ENCODE measurements at places on chromosomes 3 and 15.

- no peak overlapping the region for H3K27ac ChIP-seq
- H3K27me3 ChIP-seq = peaks cover 13% of the 10 kb centered on the region
- no peaks in the 10 kb centered on the region for H3K36me3 ChIP-seq
- no peaks in the 10 kb centered on the region for H3K4me1 ChIP-seq
Measured at GRCh38 chr3:14518432-14518802, 21.7 kb downstream of the GRIP2 start.

DNA sequence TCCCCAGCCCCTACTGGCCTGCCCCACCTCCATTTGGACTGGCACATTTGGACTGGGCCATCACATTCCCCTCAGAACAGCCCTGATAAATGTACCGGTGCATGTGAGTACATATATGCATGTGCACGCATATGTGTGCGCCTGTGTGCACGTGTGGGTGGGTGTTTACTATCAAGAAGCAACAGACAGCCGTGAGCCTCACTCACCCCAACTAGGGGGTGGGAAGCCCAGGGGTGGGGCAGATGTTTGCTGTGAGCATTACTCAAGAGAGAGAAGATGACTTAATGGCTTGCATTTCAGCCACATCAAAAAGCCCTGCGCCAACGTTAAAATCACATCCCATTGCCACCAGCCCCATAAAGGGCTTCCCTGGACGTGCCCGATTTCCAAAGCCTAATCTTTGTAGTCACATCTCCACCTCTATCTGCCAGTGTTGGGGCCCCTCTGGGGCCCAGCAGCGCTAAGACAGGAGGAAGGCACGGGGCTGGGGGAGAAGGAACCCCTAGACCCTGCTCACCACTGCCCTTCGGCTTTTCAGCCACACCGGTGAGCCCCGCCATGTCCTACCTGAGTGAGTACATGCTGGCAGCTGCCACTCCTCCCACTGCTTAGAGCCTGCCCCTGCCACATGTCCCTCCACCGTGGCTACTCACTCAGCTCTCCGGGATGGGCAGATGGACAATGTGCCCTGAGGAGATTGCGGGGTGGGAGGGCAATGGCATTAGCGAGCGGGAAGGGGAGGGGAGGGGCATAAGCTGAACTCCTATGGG, 10.9 kb downstream of the ITIH3 start:
- H3K36me3 ChIP-seq = no peaks in the 10 kb centered on the region
- H3K27ac ChIP-seq = no peak overlapping the region
- H3K27me3 ChIP-seq = peaks cover 12% of the 10 kb centered on the region
- peaks cover 4% of the 10 kb centered on the region for H3K4me1 ChIP-seq
- DNase-seq = no peak
- no peak overlapping the region for H3K4me3 ChIP-seq

GRCh38 chr3:188946351-188947240, 225.2 kb upstream of the TPRG1 start:
- DNase-seq = no peak
- no peak overlapping the region for H3K27ac ChIP-seq
- peaks cover 6% of the 10 kb centered on the region for H3K27me3 ChIP-seq
- peak overlapping the region; percentile 5 for H3K4me3 ChIP-seq
- H3K36me3 ChIP-seq = no peaks in the 10 kb centered on the region

- H3K27ac ChIP-seq = no peak overlapping the region
- no peaks in the 10 kb centered on the region for H3K27me3 ChIP-seq
- H3K4me1 ChIP-seq = no peaks in the 10 kb centered on the region
- H3K36me3 ChIP-seq = peaks cover 2% of the 10 kb centered on the region
Measured at GRCh38 chr3:20376665-20377217, 190.7 kb upstream of the SGO1 start.

DNA sequence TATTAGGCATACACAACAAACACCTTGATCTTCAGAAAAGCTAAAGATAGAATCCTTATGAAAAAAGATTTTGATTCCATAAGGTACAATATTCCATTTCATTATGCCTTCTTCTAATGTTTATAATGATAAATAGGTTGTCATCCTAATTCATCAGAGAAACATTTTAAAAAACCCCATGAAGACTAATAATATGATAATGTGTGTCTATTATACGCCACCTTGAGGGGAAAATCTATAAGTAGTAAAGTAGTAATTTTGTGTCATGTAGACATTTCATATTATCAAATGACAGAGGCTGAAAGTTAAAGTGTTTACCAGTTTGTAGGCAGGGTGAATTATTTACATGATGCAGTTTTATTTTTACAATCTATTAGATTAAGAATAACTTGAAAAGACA, 524.3 kb downstream of the GBE1 start:
- no peak overlapping the region for H3K4me3 ChIP-seq
- H3K27me3 ChIP-seq = no peaks in the 10 kb centered on the region
- no peak overlapping the region for H3K27ac ChIP-seq
- H3K4me1 ChIP-seq = no peaks in the 10 kb centered on the region

Data from memory B cell (primary cell).